ENCODE measurements at places on chromosomes 13 and 19.

DNA sequence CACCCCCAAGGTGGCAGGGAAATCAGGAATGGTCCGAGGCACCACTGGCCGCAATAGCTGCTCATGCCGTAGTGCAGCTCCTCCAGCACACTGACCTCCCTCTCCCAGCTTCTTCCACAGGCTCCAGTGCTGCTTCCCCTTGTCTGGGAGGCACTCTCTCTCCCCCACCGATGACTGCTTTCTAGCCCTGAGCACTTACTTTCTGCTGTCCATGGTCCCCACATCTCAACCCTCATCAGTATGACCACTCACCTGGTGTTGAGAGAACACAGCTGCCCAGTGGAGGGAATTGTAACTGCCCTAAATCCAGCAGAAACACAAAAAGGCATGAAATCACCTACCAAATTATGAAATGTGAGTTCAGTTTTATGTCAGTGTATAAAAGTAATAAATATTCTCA lies 28.9 kb upstream of the TPP2 start:
- no peak for DNase-seq

DNA sequence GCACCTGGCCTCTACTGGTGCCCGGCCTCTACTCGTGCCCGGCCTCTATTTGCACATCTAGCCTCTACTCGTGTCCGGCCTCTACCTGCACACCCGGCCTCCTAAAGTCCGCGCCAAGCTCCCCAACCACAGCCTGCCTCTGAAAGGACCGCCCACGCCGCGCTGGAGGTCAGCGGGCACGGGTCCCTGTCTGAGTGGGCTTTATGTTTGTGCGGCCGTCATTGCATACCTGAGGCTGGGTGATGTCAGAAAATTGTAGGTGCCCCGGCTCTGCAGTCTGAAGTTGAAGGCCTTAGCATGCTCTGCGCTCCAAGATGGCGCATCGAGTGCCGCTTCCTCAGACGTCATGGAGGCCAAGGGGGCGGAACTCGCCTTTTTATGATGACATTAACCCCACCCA lies 1.1 kb downstream of the ZNF135 start:
- DNase-seq: no peak

- DNase-seq: no peak
These were observed 6.0 kb upstream of the RNF6 start for GRCh38 chr13:26228096-26228495.

GRCh38 chr19:7348587-7349230 lies at the start of gene ARHGEF18:
TSS of gene ARHGEF18 (plus strand) at chr19:7348937. CDS start at chr19:7362891, 13,954 bp downstream.
- DNase-seq: peak; percentile 91

DNA sequence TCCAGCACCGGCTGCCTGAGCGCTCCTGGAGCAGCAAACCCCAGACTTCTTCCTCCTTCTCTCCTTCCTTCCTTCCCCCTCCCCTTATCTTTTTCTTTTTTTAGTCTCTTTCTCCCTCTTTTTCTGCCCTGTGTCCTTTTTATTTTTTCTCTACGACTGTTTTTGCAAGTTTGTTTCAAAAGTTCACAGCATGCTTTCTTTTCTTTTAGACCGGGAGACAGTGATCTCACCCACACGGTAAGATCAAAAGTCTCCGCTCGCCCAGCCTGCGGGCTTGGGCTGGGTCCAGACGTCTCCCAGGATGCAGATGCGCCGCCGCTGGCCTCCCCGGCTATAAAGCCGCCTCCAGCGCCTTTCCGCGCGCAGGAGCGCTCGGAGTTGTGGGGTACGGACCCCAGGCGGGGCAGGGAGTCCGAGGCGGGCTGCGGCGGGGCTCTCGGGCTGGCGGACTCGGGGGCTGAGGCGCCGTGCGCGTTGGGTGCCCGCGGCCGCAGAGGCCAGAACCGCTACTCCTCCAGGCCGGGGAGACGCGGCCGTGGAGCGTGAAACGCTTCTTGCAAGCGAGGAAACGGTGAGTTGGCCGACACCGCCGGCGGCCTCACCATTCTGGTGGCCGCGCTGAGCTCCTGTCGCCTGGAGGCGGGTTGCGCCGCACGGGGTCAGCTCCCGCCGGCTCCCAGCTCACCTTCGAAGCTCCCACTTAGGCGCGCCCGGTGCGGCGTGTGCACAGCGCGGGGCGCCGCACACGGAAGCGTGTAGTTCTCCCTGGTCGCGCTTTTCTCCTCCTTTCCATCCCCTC lies 2.0 kb upstream of the TSHZ3 start:
- DNase-seq: peak; percentile 29

DNA sequence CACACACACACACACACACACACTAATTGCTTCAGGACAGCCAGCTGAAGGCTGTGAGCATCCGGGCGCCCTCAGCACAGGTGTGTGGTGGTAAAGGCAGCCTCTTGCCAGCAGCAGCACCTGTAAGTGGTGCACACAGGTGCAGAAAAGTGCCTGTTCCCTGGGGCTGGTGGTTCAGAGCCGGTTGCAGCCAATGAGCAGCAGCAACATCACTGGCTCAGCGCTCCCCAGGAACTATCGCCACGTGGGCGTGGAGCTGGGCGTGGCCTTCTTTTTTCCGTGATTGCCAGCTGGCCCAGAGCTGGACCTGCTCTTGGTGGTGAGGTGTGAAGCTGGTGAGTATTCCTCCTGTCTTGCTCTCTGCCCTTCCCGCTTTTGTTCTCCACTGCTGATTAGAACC lies at the start of gene NLRP5:
NLRP5 (plus strand) TSS at position 289 of the 400 bp plus-strand sequence.
- DNase-seq: no peak

GRCh38 chr13:90070837-90071525 lies 1276.5 kb upstream of the MIR17HG start:
- no peak for DNase-seq

DNA sequence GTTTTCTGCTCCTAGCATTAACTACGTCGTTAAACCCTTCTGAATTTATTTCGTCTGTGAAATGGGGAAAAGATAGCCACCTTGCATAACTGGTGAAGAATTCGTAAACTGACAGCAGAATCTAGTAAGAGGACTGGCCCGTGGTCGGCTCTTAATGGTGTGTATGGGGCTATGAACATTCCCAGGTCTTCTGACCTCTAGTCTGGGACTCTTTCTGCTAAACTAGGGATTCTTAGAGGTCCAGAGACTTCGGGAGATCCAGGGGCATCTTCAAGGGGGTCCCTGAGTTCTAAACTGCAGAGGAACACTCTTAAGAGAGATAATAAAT lies 231.1 kb upstream of the SERP2 start:
- DNase-seq: no peak

GRCh38 chr13:51286135-51287002 lies 53.1 kb upstream of the SERPINE3 start:
- DNase-seq: peak; percentile 80

DNA sequence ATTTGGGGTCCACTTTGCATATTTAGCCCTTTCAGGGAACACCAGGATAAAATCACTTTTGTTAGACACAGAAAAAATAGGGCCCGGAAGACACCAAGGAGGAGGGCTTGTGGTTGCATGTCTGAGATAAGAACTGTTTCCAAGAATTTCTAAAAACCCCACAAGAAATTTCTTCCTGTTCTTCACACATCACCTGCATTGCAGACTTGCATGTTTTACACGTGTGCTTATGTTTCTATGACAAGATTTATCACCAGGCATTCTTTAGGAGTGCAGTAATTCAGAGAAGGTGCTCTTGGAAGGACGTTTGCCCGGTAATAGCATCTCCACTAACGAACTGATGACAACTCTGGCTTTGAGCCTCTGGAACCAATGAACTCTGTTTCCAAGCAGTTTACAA lies 7.1 kb upstream of the ACTL9 start:
- no peak for DNase-seq

GRCh38 chr13:26219726-26220125 lies 2.4 kb downstream of the RNF6 start:
- no peak for DNase-seq

DNA sequence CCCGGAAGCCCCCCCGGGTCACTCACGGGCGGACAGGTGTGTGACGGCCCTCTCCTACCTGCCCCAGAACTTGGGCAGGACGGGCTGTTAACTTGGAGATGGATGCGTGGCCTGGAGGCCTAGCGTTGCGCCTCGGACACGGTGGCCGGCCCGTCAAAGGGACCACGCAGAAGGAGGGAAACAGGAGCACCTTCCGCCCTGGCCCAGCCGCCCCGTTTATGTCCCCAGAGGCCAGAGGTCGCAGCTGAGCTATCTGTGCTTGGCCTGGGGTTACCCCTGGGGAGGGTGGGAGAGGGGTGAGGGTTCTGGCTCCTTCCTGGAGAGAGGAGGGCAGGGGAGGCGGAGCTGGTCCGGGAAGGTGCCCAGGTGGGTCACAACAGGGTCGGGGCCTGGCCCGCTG lies 35.6 kb downstream of the GADD45B start:
- no peak for DNase-seq

- no peak for DNase-seq
These were observed 74.8 kb upstream of the IPO5 start for GRCh38 chr13:97878431-97879375.

DNA sequence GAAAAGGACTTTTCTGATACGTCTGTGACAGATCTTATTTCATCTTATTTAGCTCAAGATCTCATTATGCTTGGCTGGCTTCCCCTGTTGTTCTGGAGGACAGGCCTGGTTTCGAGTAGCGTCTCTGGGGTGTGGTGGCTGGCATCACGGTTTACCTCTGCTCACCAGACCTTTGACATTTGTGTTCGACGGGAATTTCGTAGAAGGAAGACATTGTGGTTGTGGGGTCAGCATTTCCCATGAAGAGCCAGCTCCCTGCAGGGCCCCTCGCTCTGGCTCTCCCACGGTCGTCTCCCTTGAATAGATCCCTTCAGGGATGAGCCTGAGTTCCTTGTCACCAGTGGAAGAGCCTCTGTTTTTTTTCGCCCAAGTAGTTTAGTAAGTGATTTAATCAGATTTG lies 78.6 kb upstream of the TEX29 start:
- no peak for DNase-seq

- no peak for DNase-seq
These were observed 5.5 kb upstream of the ZNF580 start for GRCh38 chr19:55635334-55635717.

GRCh38 chr19:27736225-27736624 lies 1476.7 kb downstream of the UQCRFS1 start:
- no peak for DNase-seq

- no peak for DNase-seq
These were observed 68.2 kb downstream of the STK24 start for GRCh38 chr13:98508685-98509084.

DNA sequence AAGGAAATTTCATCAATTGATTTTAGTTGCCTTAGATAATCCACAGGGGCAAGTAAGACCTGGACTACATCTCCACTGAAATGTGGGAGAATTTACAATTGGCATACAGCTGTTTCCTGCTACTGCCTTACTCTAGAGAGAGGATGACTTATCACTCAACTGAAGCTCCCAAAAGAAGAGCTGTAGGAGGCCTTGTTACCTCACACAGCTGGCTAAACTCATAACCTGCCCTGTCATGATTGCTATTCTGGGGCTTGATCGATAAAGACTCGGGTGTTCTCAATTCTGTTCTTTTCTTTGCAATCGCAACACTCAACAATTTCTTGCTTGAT lies 1396.4 kb downstream of the EFNB2 start:
- no peak for DNase-seq

DNA sequence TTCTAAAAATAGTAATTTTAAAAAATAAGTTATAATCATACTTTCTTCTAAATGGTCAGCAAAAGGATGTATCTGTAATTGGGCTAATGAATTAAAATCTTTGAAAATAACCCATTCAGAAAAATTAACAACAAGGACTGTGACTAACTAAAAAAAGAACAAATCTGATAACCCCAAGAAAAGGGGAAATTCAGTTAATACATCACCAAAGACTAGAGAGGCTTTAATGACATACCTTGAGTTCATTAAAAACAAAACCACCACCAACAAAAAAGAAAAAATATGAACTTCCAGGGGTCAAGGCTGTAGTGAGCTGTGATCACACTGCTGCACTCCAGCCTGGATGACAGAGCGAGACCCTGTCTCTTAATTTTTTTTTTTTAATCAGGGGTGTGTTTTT lies 121.8 kb downstream of the TBC1D4 start:
- DNase-seq: no peak

DNA sequence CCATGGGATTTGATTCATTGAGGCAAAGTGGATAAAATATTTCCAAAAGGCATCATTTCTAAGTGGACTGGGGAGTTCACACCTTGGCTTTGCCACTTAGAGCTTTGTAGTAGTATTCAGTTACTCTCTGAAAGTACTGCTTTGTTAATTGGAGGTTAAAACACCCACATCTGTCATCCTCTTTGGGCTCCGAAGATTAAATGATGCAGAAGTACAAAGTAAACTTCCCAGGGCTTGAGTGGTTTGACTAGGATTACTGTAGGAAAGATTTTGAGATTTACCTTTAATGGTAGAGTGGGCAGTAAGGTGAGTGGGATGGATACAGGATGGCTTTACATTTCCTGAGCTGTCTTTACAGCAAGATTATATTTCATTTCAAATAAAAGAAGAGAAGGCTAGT lies 42.4 kb downstream of the WASF3 start:
- DNase-seq: no peak

DNA sequence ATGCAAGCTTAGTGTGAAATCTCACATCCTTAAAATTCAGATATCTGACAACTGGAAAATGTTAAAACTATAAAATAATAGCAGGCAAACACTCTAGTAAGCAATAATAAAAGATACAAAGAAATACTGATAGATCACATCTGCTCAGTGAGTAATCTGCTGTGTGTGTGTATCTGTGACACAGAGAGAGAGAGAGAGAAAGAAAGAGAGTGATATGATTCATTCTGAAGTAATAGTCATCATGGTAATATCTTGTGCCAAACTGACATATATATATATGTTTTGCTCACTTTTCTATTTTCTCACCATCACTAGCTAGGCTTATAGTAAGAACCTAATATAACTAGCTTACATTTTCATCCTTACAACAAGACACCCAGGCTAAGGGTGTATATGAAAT lies 288.0 kb upstream of the SLITRK6 start:
- DNase-seq: no peak

DNA sequence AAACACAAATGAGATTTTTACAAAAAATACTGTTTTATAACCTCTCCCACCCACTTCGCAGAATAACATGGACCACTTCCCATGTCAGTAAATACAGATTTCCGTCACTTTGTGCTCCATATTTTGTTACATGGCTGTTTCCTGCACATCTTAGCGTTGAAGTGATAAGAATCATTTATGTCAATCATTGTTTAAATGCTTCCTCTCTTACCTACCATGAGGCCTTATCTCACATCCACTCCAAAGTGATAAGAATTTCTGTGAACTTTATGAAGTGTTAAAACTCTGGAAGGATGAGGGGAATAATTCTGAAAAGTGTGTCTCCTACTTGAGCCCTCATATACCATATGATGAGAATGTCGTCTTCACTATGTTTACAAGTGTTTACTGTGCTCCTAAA lies 36.6 kb upstream of the IL17D start:
- no peak for DNase-seq

GRCh38 chr19:40078377-40078776 lies 12.4 kb downstream of the ZNF780A start:
- DNase-seq: peak; percentile 19

GRCh38 chr19:35533201-35533821 lies at the start of gene GAPDHS:
TSS of gene GAPDHS (plus strand) at chr19:35533456. CDS start at chr19:35533528, 72 bp downstream.
- no peak for DNase-seq
